Stomach (tissue), 19 donors: ENCODE measurements at places on chromosomes 5 and 9. TPM values are rescaled to one million over a fixed set of nuclear protein-coding genes. Genes with fewer than 3 reads are reported as not detected.

SUSD3 gene
- not detected for total RNA-seq

DDX4 gene
- total RNA-seq, result not detected

IL13 gene
- not detected for total RNA-seq

HSD17B3 gene
- total RNA-seq, result 0.55 TPM

MLANA gene
- not detected for total RNA-seq

ANGPTL2 gene
- 26.3 TPM for total RNA-seq

TIMD4 gene
- not detected for total RNA-seq

NOP16 gene
- total RNA-seq, result 4.3 TPM

ZNF354C gene
- not detected for total RNA-seq

ALDH7A1 gene
- 55.6 TPM for total RNA-seq

LCN15 gene
- not detected for total RNA-seq

SLCO4C1 gene
- under 0.01 TPM for total RNA-seq

CA9 gene
- total RNA-seq, result 81.7 TPM

INSL6 gene
- not detected for total RNA-seq

PCDHA11 gene
- total RNA-seq, result 0.45 TPM

N4BP3 gene
- total RNA-seq, result not detected

ANKRD34B gene
- not detected for total RNA-seq

PCDHB8 gene
- total RNA-seq, result not detected

S100Z gene
- total RNA-seq, result not detected

OLFM1 gene
- not detected for total RNA-seq
